ENCODE measurements at places on chromosomes 3 and 15.

DNA sequence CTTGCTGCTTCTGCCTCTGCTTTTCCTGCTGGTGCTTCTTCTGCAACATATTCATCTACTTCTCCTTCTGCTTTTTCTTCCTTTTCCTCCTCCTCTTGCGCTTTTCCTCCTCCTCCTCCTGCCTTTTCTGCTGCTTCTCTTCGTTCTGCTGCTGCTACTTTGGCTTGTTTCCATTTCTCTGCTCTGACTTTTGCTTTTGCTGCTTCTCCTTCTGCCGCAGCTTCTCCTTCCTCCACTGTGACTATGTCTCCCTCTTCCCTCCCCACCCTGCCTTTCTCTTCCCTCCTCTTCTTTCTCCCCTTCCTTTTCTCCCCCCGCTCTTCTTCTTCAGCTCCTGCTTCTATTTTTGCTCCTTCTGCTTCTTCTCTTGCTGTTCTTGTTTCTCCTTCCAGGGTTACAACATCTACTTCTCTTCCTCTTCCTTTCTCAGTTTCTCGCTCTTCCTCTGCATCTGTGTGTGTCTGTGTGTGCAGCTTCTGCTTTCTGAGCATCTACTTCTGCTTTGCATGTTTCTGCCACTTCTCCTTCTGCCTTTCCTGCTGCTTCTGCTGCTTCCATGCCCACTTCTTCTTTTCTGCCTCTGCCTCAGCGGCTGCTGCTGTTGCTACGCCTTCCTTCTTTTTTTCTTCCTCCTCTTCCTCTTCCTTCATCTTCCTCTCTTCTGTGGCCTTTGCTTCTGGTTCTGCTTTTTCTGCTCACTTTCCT, 51.4 kb downstream of the FAM43A start:
- no peak for DNase-seq

GRCh38 chr3:107117922-107118536, 259.2 kb upstream of the CCDC54 start:
- peak; percentile 25 for DNase-seq

GRCh38 chr15:37246856-37247255, 146.5 kb upstream of the MEIS2 start:
- DNase-seq: no peak

DNA sequence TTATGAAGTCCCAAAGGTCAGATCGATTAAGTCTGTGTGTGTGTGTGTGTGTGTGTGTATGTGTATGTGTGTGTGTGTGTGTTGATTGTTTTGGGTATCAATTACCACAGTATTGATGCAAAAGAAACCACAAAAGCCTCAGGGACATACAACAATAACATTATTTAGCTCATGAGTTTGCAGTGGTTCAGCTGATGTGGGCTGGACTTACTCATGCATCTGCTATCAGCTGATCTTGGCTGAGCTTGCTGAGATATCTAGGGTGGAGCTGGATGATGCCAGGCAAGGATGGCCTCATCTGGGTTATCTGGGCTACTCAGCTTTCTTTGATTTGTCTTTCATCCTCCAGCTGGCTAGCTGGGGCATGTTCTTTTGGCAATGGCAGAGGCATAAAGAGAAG, 82.4 kb upstream of the PRR23C start:
- DNase-seq: no peak

DNA sequence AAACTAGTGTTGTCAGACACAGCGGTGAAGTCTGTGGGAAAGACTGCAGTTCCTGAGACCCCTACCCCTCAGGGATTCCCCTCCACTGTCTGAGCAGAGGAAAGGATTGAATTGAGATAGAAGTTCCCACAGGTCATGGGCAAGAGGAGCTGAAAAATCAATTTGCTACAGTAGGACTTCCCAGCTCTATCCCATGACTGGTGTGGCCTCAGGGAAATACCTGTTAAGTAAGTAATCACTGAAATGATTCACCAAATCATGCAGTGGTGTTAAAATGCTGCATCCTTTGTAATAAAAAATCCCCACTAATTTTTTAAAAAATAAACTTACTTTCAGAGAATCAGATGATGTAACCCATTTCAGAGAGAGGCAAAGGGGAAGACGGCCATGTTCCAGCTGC, 45.0 kb upstream of the SPRED1 start:
- DNase-seq: no peak

DNA sequence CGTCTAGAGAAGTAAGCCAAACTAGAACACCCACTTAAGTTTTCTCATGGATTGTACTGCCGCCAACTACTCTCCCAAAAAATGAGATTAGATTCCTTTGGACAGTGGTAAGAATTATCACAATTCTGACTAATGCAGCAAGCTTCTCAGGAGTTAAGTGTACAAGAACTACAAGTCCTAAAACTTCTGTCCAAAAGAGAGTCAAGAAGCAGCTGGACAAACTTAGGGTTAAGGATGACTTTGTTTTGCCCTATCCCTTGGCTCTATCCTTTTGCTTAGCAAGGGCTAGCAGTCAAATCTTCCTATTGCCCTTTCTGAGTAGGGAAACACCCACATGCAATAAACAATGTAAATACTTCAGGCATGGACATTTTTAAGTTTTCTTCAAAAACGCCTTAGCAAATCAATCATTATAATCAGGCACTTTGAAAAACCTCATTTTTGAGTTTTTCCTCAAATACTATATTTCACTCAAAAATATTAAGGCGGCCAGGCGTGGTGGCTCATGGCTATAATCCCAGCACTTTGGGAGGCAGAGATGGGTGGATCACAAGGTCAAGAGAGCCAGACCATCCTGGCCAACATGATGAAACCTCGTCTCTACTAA, 19.5 kb downstream of the RAF1 start:
- DNase-seq: no peak

- DNase-seq: no peak
Observed at GRCh38 chr3:64319391-64319790, 94.1 kb upstream of the PRICKLE2 start.

Measured in activated CD4-positive, alpha-beta T cell treated with anti-CD3 and anti-CD28 coated beads, Interleukin-2, Interleukin-4, amounts not matched to agents 100 ng/mL and 50 ng/mL, durations not matched to agents 16 hours and 8 hours (primary cell).